WTC11 (cell line): ENCODE measurements at places on chromosomes 3 and 15. TPM values are rescaled to one million over a fixed set of nuclear protein-coding genes. Genes with fewer than 3 reads are reported as not detected.

Gene HES1
- total RNA-seq: 28.4 to 65.9 TPM (median 62.3 TPM) in 3 replicates

DNA sequence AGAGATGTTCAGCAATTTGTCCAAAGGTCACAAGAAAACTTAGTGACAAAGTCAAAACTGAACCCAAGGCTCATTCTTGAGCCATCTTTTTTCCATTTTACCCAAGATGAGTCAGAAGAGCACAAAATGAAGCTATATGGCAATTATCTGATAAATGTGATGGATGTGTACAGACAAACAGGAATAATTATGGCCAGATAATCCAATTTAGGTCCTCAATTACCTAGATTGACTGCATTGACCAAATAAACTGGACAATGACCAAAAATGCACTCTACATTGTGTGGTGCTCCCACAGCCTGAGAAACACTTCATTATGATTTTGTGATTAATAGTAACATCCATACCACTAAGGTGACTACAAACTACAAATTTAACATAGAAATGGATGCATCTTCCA is 1105.8 kb downstream of the IGSF11 start:
- no peak for DNase-seq
- H3K36me3 ChIP-seq: no peaks in the 10 kb centered on the region
- no peak overlapping the region for H3K4me3 ChIP-seq

DNA sequence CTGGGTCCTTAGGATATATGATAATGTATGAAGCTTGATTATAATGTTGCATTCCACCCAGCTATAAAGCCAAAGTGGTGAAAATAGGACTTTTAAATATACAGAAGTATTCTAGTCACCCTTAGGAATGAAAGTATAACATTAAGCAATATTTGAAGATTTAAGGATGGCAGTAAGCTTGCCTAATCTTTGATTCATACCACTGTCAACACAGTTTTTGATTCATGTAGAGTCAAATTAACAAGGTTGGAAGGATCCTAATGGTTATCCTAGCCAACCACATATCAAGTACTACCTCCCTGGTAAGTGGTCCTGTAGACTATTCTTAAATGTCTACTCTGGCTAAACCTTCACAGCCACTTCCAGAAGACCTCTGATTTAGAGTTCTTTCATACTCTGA is 18.6 kb downstream of the ARIH1 start:
- no peak overlapping the region for H3K4me3 ChIP-seq
- H3K27me3 ChIP-seq: no peaks in the 10 kb centered on the region
- no peak overlapping the region for H3K27ac ChIP-seq
- peaks cover 35% of the 10 kb centered on the region for H3K4me1 ChIP-seq
- no peak for DNase-seq

Gene MINAR1
- total RNA-seq: 0.78 to 1.4 TPM (median 0.80 TPM) in 3 replicates

Gene PRTG
- total RNA-seq: 3.6 to 6.1 TPM (median 6.0 TPM) in 3 replicates

GRCh38 chr15:85116066-85116465 is 134.4 kb downstream of the PDE8A start:
- no peak for DNase-seq
- H3K4me3 ChIP-seq: no peak overlapping the region
- H3K4me1 ChIP-seq: no peaks in the 10 kb centered on the region
- peaks cover 10% of the 10 kb centered on the region for H3K36me3 ChIP-seq

Gene CCR1
- not detected in 3 replicates for total RNA-seq

DNA sequence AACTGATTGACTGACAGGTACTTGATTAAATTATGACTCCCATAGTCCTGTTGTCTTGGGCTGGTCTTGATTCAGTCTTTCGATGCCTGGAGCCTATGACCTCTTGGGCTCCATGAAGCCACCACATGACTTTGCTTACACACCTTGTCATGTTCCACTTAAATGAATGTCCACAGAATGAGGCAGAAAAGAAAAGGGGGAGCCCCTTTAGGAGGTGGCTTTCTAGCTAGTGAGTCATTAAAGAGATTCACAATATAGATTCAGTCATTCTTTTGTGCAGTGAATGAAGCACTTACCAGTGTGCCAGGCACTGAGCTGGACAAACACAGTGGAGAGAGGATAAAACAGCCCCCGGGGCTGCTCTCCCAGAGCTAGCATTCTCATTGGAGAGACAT is 17.1 kb downstream of the VIPR1 start:
- H3K4me1 ChIP-seq: 0 out of 2 replicates have a peak, but pooled peaks cover 2% of the 10 kb centered on the region
- H3K27me3 ChIP-seq: no peaks in the 10 kb centered on the region
- H3K4me3 ChIP-seq: no peak overlapping the region
- no peak overlapping the region; the same call in 1 of the 2 replicates for H3K27ac ChIP-seq
- no peak for DNase-seq
- H3K36me3 ChIP-seq: no peaks in the 10 kb centered on the region

DNA sequence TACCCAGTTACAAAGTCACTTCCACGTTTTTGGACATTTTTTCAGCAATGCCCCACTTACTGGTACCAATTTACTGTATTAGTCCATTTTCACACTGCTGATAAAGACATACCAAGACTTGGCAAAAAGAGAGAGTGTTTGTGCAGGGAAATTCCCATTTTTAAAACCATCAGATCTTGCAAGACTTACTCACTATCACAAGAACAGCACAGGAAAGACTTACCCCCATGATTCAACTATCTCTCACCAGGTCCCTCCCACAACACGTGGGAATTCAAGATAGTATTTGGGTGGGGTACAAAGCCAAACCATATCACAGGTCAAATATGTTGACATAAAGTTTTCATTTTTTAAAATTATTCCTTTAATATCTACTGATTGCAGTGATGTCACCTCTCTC is 16.2 kb upstream of the ABI3BP start:
- peaks cover 48% of the 10 kb centered on the region for H3K36me3 ChIP-seq
- no peak overlapping the region for H3K4me3 ChIP-seq
- DNase-seq: no peak
- H3K27ac ChIP-seq: no peak overlapping the region

DNA sequence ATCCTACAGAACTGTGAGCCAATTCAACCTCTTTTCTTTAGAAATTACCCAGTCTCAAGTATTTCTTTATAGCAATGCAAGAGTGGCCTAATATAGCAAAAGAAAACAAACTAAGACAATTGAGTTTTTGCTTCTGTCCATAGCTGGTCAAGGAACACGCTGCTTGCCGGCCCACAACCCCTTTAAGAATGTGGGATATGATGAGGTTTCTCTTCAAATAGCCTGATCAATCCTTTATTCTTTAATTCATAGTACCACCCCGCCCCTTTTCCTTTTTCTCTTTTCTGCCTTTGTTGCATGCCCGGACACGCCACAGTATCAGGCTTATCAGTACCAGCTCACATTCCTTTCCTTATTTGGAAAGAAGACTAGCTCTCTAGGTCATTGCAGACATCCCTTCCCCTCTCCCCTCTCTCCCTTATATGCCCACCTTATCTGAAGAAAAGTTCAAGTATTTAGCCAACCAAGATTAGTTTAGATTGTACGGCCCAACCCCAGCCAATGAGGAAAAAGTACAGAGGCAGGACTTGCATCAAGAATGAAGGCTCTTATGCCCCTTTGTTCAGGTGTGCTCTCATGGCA is 404.5 kb downstream of the OCA2 start:
- DNase-seq: no peak
- H3K4me1 ChIP-seq: no peaks in the 10 kb centered on the region
- no peak overlapping the region for H3K27ac ChIP-seq
- H3K4me3 ChIP-seq: no peak overlapping the region
- H3K27me3 ChIP-seq: no peaks in the 10 kb centered on the region
- no peaks in the 10 kb centered on the region; the same call in 1 of the 2 replicates for H3K36me3 ChIP-seq

Gene SOX2
- total RNA-seq: 189 to 245 TPM (median 239 TPM) in 3 replicates

Gene TGM4
- total RNA-seq: not detected in 3 replicates

Gene CLDN16
- not detected in 3 replicates for total RNA-seq

DNA sequence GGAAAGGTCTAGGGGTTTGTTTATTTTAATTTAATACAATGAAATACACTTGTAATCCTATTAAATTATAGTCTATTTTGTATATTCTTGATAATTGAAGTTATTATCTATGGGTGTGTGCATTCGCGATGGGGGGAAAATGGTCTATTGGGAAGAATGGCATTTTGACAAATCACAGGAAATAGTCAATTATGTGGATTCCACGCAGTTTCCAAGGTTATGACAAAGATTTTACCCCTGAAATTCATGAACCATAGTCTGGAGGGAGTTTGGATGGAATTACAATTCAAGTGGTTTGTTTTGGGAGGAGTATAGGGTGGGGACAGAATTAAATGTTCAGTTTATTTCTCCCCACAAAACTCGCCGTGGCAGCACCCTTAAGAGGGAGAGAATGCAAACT is 66.5 kb downstream of the RBMS3 start:
- H3K27ac ChIP-seq: peak overlapping the region; percentile 37
- H3K36me3 ChIP-seq: no peaks in the 10 kb centered on the region
- H3K4me3 ChIP-seq: no peak overlapping the region
- no peak for DNase-seq

GRCh38 chr3:44058022-44058867 is 183.4 kb upstream of the TOPAZ1 start:
- no peak overlapping the region for H3K4me3 ChIP-seq
- no peaks in the 10 kb centered on the region; the same call in 1 of the 2 replicates for H3K27me3 ChIP-seq
- DNase-seq: no peak
- peaks cover 34% of the 10 kb centered on the region for H3K4me1 ChIP-seq
- no peak overlapping the region for H3K27ac ChIP-seq

GRCh38 chr3:65814845-65815578 is 223.7 kb downstream of the MAGI1 start:
- H3K4me3 ChIP-seq: no peak overlapping the region
- DNase-seq: no peak
- H3K4me1 ChIP-seq: peaks cover 51% of the 10 kb centered on the region
- H3K27me3 ChIP-seq: peaks cover 2% of the 10 kb centered on the region; the same call in 1 of the 2 replicates
- H3K27ac ChIP-seq: no peak overlapping the region

Gene ADCY5
- 23.5 to 28.6 TPM (median 26.8 TPM) in 3 replicates for total RNA-seq

Gene CHST2
- total RNA-seq: 13.2 to 17.3 TPM (median 13.4 TPM) in 3 replicates

Gene EFCC1
- 0.16 to 0.31 TPM (median 0.16 TPM) in 3 replicates for total RNA-seq

Gene FBXO22
- total RNA-seq: 90.3 to 95.7 TPM (median 90.9 TPM) in 3 replicates

Gene ANKUB1
- total RNA-seq: not detected in 3 replicates

GRCh38 chr3:33749546-33750210 is 31.6 kb upstream of the CLASP2 start:
- H3K27me3 ChIP-seq: 0 out of 2 replicates have a peak, but pooled peaks cover 2% of the 10 kb centered on the region
- DNase-seq: no peak
- no peak overlapping the region for H3K4me3 ChIP-seq
- H3K27ac ChIP-seq: no peak overlapping the region

GRCh38 chr3:50266836-50267235 is 2.1 kb upstream of the SEMA3B start:
- no peak overlapping the region for H3K27ac ChIP-seq
- no peak overlapping the region for H3K4me3 ChIP-seq
- H3K4me1 ChIP-seq: peaks cover 51% of the 10 kb centered on the region
- no peak for DNase-seq
- no peaks in the 10 kb centered on the region; the same call in none of the 2 replicates for H3K27me3 ChIP-seq

Gene LHFPL4
- 18.9 to 26.8 TPM (median 24.4 TPM) in 3 replicates for total RNA-seq

Gene PLSCR5
- not detected in 3 replicates for total RNA-seq

DNA sequence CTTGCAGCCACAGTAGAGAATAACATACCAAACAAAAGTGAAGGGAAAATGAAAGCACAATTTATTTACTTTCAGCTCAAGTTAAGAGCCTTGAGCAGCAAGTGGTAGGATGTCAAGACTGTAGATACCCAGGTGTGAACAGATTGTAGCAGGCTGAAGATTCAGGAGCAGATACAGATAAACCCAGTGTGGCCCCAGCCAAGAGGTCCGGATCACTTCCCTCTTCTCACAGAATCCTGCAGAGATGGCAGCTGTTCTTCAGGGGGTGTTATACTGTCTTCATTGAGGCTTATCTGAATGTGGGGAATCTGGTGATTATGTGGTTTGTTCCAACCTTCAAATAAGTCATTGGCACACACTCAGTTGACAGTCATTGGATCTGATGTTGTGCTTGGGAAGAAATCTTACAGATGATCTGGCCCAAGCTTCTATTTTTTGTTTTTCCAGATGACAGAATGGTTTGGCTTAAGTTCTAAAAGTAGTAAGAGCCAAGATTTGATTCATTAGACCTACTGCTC is 2.2 kb downstream of the STARD9 start:
- peaks cover 20% of the 10 kb centered on the region for H3K4me1 ChIP-seq
- DNase-seq: no peak
- no peak overlapping the region for H3K4me3 ChIP-seq
- H3K27me3 ChIP-seq: peaks cover 86% of the 10 kb centered on the region

DNA sequence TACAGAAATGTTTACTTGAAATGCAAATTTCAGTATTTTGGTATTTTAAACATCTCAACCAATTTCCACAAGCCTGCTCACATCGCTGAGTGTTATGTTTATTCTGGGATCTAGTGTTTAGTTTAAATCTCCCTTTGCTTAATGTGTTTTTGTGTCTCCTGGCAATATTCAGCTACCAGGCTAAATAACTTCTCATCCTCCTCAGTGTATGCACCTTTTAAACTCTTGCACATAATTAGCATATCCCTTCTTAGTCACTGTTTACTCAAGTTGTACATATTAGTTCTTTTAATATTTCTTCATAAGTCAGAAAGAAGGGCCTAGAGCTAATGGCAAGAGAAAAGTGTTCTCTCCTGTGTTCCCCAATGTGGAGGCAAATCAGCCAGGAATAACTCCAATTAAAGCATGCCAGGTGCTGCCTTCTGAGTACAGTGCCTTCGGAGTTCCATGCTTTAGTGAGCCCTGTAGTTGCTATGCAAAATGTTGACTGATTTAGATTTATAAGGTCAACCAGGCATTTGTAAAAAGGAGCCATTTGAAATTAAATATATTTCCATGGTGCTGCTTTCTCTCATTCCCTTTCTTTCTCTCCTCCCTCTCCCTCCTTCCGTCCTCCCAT is 234.3 kb downstream of the GAP43 start:
- H3K36me3 ChIP-seq: no peaks in the 10 kb centered on the region
- H3K4me3 ChIP-seq: no peak overlapping the region
- no peak overlapping the region; the same call in 1 of the 2 replicates for H3K27ac ChIP-seq
- H3K4me1 ChIP-seq: peaks cover 56% of the 10 kb centered on the region

DNA sequence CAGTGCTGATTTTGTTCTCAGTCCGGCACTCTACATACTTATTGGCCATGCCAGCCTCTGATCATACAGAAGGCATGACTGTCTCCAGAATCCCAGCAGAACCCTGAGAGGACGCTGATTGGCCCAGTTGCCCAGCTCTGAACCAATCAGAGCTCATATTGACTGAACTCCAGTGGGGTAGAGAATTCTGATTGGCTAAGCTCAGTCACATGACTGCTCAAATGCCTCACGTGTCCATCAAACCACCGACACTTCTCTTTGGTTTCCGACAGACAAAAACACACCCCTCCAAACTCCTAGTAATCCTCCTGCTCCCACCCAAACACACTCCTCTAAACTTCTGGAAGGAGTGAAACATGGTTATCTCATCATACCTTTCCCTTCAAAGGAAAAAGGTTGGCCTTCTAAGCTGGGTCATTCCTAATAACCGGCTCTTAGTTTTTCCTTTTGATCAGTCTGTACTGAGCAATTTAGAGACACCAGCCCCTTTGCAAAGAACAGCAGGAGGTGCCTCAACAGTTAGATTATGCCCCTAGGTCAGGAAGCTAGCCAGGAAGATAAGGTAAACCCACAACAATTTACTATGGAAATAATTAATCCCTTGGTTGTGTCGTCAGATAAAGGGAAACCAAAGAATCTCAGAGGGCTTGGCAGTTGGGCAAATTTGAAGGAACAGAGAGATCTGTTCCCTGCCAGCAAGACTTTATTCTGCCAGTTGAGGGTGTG is 187.8 kb downstream of the TLE3 start:
- no peak overlapping the region for H3K4me3 ChIP-seq
- DNase-seq: no peak
- H3K4me1 ChIP-seq: peaks cover 39% of the 10 kb centered on the region
- no peak overlapping the region for H3K27ac ChIP-seq

Gene C3orf22
- total RNA-seq: not detected in 3 replicates

Gene GJD2
- total RNA-seq: 0.14 to 0.22 TPM (median 0.21 TPM) in 3 replicates

GRCh38 chr3:81876826-81877225 is 115.4 kb upstream of the GBE1 start:
- H3K27me3 ChIP-seq: no peaks in the 10 kb centered on the region
- H3K36me3 ChIP-seq: peaks cover 41% of the 10 kb centered on the region
- H3K27ac ChIP-seq: no peak overlapping the region
- no peak for DNase-seq
- H3K4me1 ChIP-seq: no peaks in the 10 kb centered on the region
- no peak overlapping the region for H3K4me3 ChIP-seq
